Left renal pelvis (tissue), 4 donors: ENCODE measurements at places on chromosomes 2 and 18. TPM values are rescaled to one million over a fixed set of nuclear protein-coding genes. Genes with fewer than 3 reads are reported as not detected.

GRCh38 chr2:200828104-200828503, 16.4 kb downstream of the BZW1 start:
- DNase-seq: no peak

DNA sequence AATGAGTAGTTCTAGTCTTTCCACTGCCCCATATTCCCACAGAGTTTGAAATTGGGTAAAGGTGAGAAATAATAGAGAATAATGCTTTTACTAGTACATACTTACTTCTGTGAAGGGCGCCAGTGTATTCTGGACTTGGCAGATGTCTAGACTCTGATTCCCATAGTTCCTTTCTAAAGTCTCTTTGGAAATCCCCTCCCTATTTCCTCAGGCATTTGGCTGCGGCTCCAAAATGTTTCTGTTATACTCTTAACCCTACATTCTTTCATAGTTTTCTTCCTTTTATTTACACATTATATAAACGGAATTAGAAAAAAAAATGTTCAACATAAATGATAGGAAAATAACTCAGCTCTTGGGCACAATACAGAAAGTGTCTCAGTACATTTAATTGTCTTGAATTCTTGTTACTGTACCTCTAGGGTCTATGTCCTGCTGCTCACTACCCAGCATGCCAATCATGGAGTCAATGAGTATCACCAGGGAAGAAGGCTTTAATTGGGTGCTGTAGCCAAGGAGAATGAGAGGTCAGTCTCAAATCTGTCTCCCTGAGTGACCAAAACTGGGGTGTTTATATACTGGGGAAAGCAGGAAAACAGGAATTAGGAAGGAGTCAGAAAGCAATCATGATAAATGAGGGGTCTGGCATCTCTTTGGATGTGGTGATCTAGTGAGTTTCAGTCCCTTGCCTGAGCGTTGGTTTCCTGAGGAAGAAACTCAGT, 147.8 kb upstream of the MMADHC start:
- no peak for DNase-seq

The GAREM1 gene
- polyA plus RNA-seq: 33.1 TPM

DNA sequence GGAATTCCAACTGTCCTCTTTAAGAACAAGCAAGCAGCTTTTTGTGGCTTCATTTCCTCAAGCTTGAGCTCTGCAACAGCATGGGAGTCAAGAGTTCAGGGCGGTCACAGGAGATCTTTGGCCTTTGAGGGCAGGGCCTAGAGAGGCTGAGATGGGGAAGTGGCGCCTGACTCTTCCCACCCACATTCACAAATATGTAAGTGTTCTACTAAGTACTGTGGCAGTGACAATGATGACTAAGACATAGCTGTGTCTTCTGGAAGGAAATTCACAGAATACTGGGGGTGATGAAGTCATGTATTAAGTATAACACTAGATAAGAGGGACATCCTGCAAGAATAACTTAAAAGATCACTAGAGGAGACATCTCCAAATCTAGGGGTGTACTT, 15.0 kb downstream of the RND3 start:
- DNase-seq: no peak

The MRO gene
- polyA plus RNA-seq: 1.0 TPM

The WNT6 gene
- 0.64 TPM for polyA plus RNA-seq

DNA sequence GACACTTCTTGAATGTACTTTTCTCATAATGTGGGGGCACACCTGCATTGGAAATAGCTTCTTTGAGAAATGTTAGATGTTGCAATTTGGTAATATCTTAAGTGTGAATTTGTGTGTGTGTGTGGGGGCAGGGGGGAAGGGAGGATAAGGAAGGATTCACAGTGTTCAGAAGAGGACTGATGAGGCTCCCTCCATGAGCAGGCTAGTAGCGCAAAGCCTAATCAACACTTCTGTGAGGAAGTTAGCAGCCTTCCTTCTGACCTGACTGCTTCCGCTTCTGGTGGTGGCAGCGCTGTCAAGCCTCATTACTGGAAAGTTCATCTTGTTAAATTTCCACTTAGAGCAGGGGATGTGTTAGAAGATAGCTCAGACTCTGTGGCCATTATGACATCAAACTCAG, 295.4 kb upstream of the SPRED2 start:
- no peak for DNase-seq

DNA sequence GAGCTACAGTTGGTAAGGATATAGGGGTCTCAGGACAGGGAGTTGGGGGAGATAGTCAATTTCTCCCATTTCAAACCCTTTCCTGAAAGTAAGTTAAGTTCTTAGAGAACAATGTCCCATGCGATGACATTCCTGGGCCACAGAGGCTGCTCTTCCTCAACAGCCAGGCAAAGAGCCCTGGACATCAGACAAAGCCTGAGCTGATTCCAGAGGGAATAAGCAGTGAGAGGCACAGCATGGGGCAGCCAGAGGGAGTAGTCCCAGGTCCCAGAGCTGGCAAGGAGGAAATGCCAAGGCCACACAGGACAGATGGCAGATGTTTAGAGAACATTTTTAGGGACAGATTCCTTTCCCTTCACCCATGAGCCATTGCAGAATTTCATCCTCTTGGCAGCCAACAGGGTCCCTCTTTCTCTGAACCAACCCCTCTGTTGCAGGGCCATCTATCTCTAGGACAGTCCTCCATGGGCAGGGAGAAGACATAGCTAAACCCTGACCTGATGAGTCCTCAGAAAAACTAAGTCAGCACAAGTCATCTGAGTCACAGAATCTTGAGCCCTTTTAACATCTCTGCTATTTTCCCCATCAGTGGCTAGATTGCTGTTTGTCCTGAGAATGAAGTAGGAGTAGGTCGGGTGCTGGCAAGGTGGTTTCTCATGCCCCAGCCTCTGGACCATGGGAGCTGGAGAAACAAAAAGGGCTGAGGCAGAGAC, 81.6 kb upstream of the STPG4 start:
- no peak for DNase-seq

GRCh38 chr2:150219861-150220260, 267.6 kb downstream of the RND3 start:
- DNase-seq: no peak

The HJURP gene
- 24.1 TPM for polyA plus RNA-seq

DNA sequence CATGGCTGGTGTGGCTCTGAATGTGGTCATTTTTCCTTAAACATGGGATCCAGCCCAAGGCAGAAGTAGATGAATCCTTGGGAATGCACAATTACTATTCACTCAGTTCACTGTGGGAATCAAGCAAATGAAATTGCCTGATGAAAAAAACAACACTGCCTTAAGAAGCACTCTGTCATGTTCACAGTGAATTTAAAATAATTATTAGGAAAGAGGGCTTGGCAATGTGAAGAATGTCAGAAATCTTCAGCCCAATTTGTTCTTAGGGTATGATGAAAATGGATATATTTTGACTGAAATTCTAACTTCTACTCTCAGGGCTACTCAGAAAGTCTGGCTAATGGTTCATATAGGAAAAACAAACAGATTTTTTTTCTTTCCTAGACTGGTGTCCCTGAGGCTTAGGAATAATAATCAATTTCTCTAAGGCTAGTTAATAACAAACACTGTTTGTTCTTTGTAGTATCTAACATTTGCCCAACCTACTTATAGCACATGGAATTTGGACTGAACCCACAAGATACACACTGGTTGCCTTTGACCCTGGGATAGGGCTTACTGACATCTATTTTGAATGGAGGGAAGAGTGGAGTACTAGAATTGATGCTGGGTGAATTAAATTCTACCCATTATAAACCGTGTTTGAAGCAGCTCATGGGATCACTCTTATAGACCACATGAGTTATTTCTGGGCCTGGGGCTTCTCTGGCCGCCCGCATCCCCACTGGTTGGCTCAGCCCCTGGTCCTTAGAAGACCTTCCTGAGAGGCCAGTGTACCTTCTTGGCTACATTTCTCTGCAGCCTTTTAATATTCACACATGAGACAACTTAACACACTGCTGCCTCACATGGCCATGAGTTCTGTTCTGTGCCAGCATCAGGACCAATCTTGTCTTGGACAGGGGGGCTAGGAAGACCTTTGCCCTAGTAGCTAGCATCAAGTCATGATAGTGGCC, 8.3 kb upstream of the MRPL33 start:
- DNase-seq: no peak

- no peak for DNase-seq
Measured at GRCh38 chr2:225779829-225780228, 380.3 kb downstream of the NYAP2 start.

The SEMA4F gene
- 6.5 TPM for polyA plus RNA-seq

- no peak for DNase-seq
Measured at GRCh38 chr2:98012561-98012991, 16.8 kb upstream of the TMEM131 start.

DNA sequence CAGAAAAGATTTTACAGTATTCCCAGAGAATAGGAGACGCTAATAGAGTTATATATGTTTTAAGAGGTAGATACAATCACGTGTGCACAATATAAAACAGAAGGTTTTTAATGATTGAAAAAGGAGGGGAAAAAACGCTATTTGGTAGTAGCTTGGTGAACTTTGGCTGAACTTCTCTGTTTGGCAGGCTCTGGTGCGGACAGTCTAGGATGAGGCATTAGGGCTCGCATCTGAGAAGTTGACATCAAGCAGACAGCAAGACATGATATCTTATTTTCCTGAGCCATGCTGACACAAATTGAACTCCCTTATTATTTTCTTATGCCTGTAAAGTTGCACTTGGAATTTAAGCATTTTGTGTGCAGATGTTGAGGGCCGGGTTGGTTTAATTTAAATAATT, 176.6 kb downstream of the EN1 start:
- no peak for DNase-seq

DNA sequence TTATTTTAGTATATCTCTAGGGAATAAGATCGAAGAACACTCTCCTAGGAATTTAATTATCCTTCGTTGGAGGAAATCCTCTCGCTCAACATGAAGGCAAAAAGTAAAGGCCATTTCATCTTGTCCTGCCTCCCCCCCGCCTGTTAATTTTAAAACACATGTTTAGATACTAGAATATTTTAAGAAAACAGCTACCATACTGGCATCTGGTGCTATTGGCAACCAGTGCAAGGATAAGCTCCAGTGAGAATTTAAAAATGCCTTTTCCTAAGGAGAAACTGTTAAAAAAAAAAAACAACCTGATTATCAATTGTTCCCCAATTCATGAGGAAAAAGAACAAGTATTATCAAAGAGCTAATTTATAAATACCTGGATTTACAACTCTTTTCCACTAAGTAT, 864.7 kb downstream of the NRXN1 start:
- no peak for DNase-seq

- DNase-seq: no peak
Measured at GRCh38 chr2:41405441-41405840, 642.4 kb upstream of the PKDCC start.

DNA sequence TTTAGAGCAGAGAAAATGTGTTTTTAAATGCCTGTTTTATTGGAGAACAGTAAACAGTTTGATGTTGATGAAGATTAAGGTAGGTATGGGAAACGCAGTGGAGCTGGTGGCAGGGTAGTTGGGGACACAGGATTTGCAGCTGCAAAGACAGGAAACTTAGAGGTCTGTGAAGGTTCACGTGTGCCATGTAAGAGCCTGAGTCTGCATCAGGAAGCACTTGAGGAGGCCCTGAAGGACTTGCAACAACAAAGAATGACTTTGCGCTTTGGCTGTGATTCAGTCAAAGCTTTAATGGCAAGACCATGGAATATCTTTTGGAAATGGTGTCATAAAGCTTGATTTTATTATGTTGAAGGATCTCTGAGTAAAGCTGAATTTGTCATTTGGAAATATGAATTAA, 347.6 kb upstream of the KCNJ3 start:
- DNase-seq: no peak

DNA sequence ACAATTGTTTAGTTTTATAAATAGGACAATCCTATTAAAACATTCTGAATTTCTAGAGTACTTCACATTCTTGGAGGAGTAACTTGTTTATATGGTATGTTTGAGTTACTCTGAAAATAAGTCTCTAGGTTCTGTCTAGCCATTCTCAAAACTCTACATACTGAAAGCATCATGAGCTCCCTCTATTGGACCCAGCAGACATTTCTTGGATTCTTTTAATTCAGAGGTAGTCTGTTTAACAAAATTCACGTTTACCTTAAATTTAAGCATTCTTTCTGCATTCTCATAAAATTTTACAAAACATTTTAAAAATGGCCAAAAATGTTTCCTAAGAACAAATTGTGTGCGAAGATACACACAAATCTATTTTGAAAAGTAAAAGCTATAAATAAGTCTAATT, 15.3 kb downstream of the SP9 start:
- no peak for DNase-seq

DNA sequence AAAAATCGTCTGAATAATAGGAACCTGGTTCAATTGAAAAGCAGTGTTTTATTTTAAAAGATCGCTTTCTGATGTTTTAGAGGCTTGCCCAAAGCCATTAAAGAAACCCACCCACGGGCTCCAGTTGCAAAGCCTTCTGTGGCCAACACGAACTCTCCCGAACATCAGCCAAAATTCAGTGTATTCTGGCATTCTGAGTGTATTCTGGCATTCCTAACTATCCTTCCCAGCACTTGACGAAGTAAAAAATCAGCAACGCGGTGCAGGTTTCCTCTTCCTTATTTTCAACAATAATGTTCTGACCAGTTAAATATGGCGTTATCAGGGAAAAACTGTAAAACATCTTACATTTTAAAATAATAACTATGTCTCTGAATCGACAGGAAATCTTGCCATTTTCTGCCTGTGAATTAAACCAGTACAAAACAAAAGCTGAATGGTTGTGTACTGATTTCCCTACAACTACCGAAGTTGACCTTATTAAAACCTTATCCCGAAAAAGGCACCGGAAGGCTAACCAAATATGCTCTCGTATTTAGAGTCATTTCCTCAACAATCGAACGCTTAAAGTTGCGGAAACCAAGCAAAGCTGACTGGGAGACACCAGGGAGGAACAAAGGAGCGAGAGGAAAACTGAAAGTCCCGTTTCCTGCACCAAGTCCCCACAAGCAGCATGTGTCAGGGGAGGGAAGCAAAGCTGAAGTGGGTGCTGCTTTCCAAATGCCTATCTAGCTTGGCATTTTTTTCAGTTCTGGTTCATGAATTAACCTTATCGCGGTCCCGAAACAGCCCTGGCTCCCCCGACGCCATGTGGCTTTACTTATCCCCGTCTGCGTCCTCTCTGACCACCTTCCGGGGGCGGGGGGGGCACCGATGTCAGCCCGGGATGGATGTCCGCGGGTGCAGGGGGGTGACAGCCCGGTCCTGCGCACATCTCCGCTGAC, 44.3 kb downstream of the ZNF516 start:
- DNase-seq: no peak

The SPATS2L gene
- polyA plus RNA-seq: 151 TPM

DNA sequence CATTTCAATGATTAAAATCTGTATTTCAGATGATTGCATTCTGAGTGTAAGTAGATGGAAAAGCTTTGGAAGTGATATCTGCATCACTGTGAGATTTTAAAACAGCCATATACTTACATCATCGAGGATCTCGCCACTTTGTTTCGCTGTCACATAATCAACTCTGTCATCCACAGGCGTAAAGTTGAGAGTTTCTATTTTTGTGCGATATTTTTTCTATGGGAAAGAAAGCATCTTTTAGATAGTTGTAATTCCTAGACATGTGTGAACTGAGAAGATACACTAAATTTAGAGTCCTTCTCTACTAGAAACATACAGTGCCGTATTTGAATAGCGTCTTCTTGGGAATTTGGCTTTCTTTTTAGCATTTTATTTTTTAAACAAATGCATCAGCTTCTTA, 158.8 kb downstream of the RIF1 start:
- no peak for DNase-seq

GRCh38 chr18:63949068-63949737, at the start of gene HMSD:
Gene HMSD (plus strand): TSS chr18:63949301. CDS start chr18:63953456, 4,155 bp downstream.
- DNase-seq: no peak
